ENCODE measurements at places on chromosomes 1 and 21.

GRCh38 chr1:22612671-22613571, 23.5 kb upstream of the C1QA start:
- DNase-seq = no peak

DNA sequence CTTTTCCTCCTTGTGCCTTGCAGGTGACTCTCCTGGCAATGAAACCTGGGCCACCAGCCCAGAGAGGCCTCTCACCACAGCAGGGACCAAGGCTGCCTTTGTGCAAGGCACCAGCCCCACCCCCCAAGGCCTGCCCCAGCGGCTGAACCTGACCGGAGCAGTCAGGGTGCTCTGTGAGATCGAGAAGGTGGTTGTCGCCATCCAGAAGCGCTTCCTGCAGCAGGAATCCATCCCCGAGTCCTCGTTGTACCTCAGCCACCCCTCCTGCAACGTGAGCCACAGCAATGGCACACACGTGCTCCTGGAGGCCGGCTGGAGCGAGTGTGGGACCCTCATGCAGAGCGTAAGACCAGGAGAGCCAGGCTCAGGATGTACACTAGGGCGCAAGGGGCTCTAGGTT, 51.7 kb downstream of the UMODL1 start:
- DNase-seq = no peak

GRCh38 chr1:3063379-3064295, 5.4 kb upstream of the PRDM16 start:
- DNase-seq = no peak

GRCh38 chr1:191577213-191577612, 581.0 kb upstream of the RGS18 start:
- no peak for DNase-seq

DNA sequence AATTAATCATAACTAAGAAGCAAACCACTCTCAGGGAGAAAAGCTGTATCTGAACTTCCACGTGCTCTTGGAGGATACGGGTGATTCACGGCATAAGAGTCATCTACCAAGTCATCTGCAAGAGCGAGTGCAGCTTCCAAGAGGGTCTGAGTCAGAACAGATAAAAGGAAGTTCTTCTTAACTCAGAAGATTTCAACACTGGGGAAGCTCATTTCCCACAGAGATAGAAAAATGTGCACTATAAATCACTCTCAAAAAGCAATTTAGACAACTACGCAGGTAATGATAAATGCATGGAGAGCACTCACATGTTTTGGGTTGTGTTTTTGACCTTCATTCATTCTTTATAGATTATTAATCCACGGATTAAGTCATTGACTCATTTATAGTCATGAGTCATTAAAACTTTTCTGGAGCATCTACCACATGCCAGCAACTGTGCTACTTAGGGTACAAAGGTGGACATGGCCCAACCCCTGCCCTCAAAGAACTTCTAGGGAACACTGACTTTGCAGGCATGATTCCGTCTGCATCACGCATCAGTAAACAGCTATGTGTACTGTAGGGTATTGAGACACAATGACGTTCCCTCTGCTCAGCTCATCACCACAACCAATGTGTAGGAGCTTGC, 20.8 kb downstream of the KCNJ15 start:
- peak; percentile 91 for DNase-seq

DNA sequence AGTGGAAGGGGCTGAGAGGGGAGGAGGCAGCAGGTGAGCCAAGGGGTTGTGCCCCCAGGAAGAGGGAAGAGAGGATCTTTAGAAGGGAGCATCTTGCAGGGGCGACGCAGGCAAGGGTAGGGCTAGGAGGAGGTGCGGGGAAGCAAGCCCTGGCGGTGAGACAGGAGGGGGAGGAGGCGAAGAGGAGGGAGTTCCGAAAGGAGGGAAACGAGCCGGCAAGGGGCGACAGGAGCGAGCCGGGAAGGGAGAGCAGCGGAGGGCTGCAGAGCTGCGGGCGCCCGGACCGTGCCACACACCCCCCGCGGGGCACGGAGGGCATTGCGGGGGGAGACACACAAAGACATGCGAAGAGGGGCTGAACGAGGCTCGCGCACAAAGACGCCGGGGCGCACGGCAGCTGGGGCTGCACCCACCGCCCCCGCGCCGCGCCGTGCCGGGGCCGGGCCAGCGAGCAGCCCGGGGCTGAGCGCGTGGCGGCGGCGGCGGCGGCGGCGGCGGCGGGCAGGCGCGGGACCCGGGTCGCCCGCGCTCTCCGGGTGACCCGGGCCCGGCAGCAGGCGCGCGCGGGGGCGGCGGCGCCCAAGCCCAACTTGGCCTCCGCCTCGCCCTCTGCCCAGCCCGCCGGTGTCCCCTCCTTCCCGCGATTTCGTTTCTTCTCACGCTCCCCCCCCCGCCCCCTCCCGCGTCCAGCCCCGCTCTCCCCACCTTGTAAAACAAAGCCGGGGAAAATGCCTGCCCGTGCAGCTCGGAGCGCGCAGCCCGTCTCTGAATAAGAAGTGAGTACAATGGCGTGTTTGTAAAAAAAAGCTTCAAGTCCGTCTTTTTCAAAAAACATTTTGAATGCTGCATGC, at the start of gene KCNK2:
Gene KCNK2, plus strand, starts transcription at position 206 of the 851 bp plus-strand sequence. CDS start 649 bp downstream, outside the sequence.
- no peak for DNase-seq

GRCh38 chr1:6313393-6314200, 52.7 kb upstream of the GPR153 start:
- DNase-seq = no peak

- DNase-seq = no peak
These were observed 82.2 kb upstream of the C1orf105 start for GRCh38 chr1:172338295-172338735.

GRCh38 chr1:52179073-52179472, 37.2 kb downstream of the ZFYVE9 start:
- no peak for DNase-seq

DNA sequence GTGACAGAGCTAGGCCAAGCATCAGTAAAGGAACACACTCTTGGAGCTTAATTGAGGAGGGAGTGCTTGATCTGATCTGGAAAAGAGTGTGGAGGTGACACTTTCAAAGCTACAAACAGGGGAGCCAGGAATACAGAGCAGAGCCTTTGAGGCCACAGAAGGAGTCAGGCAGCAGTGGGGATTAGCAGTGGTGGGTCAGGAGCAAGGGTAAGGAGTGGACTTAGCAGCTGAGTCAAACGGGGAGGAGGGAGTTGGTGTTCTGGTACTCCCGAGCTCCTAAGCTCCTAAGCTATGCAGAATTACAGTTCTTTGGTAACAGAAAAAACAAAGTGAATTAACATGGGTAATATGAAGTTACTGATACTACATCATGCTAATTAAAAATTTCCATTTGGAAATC, 14.5 kb downstream of the RAB4A start:
- no peak for DNase-seq

DNA sequence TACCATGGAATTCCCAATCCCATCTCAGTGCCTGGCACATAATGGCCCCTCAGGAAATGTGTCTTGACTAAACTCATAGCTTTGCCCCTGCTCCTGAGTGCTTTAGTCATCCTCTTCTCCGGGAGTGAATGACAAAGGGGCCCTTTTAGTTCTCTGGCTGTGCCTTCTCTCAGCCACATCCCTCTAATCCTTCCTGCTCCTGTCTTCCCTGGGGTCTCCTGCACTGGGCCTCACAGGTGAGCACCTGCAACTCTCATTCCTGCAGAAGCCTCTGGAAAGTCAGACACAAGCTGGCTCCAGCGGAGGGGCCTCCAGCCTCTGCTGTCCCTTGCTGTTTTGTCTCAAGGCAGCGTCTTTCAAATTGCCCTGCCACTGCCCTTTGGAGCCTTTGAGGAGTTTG, 14.0 kb upstream of the ETV3L start:
- no peak for DNase-seq

GRCh38 chr1:240823357-240823756, 211.4 kb upstream of the GREM2 start:
- no peak for DNase-seq

DNA sequence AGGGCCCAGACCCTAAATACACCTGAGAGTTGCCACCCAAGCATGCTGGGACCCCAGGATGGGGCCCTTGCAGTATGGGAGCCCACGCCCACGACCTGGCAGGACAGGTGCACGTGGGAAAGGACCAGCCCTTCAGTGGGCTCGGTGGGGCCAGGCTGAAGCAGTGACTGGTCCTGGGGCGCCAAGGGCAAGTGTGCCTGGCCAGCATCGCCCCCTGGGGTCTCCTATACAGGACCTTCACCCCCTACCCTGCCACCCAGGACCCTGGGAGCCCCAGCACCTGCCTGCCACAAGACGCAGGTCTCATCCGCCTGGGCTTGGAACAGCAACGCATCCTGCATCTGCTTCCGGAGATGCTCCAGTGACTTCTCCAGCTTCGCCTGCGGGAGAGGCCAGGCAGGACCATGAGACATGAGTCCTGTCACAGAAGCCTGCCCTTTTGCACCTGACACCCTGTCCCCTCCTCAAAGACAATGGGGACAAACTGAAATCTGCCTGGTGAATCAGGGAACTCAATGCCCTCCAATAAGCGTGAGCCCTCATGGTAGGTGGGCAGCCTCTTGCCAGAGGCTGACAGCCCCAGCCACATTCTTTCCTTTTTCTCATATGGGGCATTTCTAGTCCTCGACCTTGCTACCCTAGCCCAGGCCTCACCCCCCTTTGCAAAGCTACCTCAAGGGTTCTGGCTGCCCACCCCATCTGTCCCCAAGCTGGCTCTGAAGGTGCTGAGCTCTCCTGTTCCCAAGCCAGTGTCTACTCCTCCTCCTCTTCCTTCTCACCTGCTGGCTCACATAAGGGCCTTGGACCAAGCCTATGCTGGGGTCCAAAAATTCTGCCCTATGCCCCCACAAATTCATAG, 4.6 kb downstream of the TRIM11 start:
- DNase-seq = no peak

GRCh38 chr1:25581764-25582163, 34.8 kb upstream of the MAN1C1 start:
- no peak for DNase-seq

GRCh38 chr1:160489513-160490261, 33.4 kb downstream of the SLAMF6 start:
- DNase-seq = no peak

- no peak for DNase-seq
These were observed 11.4 kb downstream of the FAM229A start for GRCh38 chr1:32350785-32351398.

DNA sequence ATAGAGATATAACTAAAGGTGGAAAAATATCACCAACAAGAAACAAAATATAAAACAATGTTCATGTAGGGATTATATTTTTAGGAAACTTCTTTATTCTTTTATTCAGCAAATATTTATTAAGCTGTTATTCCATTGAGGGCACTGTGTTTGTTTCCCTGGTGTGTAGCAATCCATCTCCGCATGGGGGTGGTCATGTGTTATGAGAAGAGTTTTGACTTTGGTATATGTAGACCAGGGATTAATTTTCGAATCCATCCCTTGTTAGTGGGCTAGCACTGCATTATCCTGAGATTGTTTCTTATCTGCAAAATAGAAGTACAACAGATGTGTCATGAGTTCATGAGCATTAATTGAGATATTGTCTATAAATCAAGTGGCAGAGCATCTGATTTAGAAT, 190.2 kb upstream of the LRRC7 start:
- DNase-seq = no peak

DNA sequence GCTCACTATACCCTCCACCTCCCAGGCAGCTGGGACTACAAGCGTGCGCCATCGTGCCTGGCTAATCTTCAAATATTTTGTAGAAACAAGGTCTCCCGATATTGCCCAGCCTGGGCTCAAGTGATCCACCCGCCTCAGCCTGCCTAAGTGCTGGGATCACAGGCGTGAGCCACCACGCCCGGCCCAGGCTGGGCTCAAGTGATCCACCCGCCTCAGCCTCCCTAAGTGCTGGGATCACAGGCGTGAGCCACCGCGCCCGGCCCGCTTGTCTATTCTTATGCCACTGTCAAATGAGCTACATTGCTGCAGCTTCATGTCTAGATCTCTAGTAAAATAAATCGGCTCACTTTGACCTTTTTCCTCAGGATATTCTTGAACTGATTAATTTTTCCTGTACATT, 107.7 kb upstream of the COL6A1 start:
- no peak for DNase-seq

DNA sequence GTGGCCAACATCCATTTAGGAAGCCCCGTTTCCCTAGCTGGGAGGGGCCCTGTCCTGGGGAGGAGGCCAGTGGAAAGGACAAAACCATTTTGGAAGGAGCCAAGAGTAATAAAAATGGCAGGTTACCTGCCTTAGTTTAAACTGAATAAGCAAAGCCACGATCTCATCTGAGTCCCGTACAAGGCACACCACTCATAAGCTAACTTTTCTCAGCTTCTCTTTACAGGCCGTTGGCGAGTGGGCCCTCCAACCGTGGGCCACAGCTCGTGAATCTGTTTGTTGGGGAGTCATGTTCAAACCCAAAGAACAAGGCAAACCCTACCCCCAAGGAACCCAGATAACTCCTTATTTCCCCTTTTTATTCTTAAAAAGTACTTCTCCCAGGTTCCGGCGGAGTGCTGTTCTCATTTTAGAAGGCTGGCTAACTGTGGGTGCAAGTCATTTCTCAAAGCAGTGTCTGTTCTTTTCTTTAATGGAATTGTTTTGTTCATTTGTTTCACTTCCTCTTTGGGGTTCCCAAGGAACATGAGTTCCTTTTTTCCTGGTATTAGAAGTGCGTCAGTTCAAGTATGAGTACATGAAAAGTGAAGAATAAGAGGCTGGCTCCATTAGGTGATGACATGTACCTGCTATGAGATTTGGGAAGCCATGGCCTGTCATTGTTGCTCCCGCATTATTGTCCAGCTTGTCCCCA, 89.0 kb downstream of the PSMG1 start:
- DNase-seq = no peak

- DNase-seq = no peak
These were observed 60.6 kb downstream of the RIPK4 start for GRCh38 chr21:41706263-41706639.

DNA sequence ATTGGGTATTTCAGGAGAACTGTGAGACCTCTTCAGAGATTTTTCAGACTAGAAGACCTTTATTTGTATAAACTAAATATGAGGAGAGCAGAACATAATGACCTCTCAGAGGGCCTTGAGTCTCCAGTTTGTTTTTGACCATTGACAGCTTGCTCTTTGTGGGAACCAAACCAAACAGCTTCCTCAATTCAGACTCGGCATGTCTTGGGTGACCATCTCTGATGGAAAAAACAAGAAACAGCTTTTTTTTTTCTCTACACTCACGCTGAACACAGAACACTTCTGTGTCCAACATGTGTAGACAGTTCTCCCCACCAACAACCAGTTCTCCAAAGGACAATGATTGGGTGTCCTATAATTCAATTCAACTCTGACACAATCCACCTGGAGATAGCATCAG, 11.5 kb downstream of the ATP1A4 start:
- DNase-seq = no peak

- no peak for DNase-seq
These were observed 432.3 kb downstream of the PTPRU start for GRCh38 chr1:29668551-29669157.

GRCh38 chr1:39146681-39147080, 57.8 kb upstream of the MACF1 start:
- DNase-seq = no peak
